Upper lobe of right lung (tissue), 1 donor: ENCODE measurements at places on chromosomes 4 and X.

DNA sequence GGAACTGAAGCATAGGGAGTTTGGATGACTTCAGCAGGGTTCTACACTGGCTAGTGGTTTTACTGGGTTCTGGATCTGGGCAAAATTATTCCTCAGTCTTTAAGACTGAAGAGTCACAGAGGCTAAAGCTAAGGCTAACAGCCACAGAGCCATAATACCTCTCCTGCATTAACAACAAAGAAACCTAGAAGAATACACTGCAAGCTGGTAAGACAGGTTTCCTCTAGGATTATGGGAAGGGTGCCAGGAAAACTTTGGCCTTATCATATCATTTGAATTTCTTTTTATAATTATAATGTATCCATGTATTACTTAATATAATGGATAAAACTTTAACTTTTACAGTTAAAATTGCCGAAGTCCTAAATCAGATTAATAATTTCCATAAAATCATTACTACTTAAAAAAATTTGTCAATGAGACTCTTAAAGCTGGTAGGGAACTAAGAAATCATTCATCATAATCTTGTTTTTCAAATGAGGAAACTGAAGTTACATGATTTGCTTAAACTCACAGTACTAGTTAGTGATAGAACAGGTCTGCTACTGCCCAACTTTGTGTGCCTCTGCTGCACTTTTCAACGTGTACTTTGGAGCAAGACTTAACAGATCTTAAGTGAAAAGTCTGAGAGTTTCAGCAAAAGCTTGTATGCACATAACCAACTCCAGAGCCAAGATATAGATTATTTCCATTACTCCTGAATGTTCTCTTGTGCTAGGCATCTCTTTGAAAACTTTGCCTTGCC is 24.2 kb upstream of the PGRMC2 start:
- no peak for DNase-seq

DNA sequence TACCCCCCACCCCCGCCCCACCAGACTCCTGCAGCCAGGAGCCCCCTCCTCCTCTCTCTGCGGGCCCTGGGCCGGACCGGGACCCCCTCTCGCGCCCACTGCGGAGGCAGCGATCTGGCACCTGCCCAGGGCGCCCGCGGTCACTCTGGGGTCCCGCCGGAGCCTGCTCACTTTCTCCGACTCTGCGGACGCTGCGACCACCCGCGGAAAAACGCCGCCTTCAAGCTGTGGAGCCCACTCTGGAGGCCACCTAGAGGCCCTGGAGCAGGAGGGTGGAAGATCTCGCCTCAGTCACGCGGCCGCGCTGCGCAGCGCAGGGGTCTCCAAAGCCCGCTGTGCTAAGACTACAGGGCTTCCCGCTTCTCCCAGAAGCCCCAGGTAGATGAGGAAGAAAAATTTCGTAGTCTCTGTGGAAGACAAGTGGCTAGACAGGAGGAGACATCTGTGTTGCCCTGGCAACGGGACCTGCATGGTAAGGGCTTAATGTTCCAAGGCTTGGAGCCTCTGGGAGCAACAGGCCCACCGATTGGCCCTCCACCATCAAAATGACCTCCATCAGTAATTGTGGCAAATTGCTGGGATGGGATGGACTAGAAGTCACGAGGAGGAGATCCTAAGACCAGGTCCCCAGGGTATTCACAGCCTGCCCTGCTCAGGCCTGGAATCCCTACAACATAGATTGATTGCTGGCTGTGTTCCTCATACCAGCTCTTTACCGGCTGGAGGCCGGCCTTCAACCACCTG is at the start of gene PNMA6F:
TSS of gene PNMA6F (minus strand) at position 387 of the 744 bp plus-strand sequence. CDS start 1,093 bp downstream, outside the sequence.
- DNase-seq, result no peak

- DNase-seq, result no peak
These were observed 8.3 kb upstream of the FGFBP2 start for GRCh38 chr4:15971068-15971801.

GRCh38 chr4:6676722-6677558 is 16.7 kb upstream of the S100P start:
- no peak for DNase-seq

DNA sequence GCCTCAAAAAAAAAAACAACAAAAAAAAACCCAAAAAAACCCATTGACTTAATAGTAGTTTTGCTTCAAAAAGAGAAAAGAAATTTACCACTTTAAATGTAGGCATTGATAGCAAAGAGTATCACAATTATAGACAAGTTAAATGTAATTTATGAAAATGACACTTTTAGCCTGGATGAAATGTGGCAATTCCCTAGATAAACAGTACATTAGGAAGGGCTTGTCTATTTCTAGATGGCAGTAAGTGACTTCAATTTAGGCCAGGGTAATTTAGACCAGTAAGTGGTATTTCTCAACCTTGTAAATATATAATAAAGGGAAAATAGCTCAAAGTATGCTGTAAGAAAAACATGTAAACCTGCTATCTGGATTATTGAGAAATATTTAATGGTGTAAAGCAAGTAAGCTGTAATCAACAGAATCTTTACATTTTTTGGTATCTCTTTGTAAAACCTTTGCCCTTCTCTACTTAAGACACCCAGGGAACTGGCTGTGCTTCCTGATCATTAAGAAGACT is 103.7 kb upstream of the RAPGEF2 start:
- no peak for DNase-seq

- DNase-seq, result no peak
These were observed 659.7 kb downstream of the NLGN4X start for GRCh38 chrX:5568934-5569333.

- DNase-seq, result no peak
These were observed 15.8 kb downstream of the RPL39 start for GRCh38 chrX:119775517-119776238.

GRCh38 chrX:53075011-53075410 is 7.2 kb upstream of the TSPYL2 start:
- no peak for DNase-seq
